ENCODE measurements at places on chromosomes 2 and 18.

GRCh38 chr2:219251656-219252055 lies 1.4 kb upstream of the TUBA4B start:
- no peak for DNase-seq

DNA sequence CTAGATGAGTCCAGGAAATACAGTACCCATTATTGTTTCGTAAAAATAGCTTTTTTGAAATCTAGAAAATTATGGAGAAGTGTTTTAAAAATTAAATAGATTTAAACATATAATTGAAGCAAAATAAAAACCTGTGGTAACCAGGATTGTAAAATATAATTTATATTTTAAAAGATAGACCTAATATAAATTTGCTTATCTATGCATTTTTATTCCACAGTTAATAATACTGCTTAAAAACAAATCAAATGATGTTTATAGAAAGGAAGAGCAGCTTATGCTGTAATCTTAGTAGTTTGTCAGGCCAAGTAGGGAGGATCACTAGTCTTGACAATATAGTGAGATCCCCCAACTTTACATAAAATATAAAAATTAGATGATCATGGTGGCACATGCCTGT lies 388.9 kb upstream of the CNTNAP5 start:
- DNase-seq: no peak

GRCh38 chr18:3692691-3693090 lies 242.7 kb downstream of the TGIF1 start:
- no peak for DNase-seq

- DNase-seq: no peak
Measured at GRCh38 chr2:217459680-217460405, 543.0 kb downstream of the TNS1 start.

- DNase-seq: no peak
Measured at GRCh38 chr18:75088622-75089211, 120.2 kb downstream of the PTGR3 start.

DNA sequence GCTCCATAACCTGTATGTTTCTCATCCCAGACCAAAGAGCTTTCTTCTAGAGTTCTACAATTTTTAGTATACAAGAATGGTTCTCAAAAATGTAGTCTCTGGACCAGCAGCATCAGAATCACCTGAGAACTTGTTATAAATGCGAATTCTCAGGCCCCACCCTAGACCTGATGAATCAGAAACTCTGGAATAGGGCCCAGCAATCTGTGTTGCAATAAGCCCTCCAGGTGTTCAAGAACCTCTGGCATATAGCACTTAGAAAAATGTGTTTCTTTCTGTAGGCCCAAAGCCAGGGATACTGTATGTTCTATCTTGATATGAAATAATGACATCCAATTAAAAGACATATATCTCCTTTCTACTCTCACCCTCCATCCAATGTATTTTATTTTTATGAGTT lies 10.4 kb downstream of the PAIP2B start:
- DNase-seq: no peak

DNA sequence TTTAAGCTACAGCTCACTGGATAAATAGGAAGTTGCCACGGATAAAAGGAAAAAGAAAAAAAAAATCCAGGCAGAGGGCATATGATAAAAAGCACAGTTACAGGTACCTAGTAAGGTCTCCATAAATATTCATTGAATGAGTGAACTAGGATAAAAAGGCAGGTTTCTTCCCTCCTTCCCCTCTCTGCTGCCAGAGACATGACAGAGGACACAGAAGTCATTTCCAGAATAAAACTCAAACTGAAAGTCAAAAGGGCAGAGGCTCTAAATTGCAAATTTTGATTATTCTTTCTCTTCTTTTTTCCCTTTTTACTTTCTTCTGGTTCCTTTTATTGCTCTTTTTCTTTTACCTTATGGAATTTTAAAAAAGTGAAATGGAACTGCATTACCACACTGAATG lies 7.7 kb downstream of the CD302 start:
- DNase-seq: no peak

GRCh38 chr2:96359310-96359709 lies 23.7 kb downstream of the NCAPH start:
- peak; percentile 33 for DNase-seq

GRCh38 chr2:64700133-64700809 lies 46.6 kb upstream of the SERTAD2 start:
- no peak for DNase-seq

- no peak for DNase-seq
Measured at GRCh38 chr2:107337209-107337898, 451.4 kb upstream of the ST6GAL2 start.

DNA sequence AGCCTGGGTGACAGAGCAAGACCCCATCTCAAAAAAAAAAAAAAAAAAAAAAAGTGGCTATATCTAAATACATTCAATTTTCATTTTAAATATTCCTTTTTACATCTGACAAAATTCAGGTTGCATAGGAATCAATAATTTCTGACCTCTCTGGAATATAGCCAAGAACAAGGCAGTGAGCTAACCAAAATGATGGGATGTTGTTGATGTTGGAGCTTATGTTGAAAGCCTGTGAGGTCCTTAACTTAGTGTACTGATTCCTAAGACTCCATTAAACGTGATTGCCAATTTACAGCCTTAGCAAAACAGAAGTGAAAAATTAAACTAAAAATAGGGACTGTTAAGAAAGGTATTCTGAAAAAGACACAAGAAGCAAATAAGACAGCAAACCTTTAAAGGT lies 109.6 kb downstream of the MEP1B start:
- DNase-seq: no peak

DNA sequence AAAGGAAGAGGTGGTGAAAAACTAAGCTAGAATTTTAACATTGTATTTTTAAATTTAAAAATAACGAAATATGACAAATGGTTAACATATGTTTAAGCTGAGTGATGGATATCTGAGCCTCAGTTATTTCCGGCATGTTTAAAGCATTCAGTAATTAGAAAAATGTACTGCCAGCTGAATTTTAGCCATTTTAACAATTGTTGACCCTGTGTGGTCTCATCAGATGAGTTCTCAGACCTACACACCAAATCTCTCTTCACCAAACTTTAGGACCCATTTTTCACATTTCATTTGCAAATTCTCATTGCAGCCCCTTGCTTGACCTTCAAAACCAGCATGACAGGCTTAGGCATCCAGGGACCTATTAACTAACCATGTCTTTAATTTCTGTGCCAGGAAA lies 91.5 kb upstream of the RGPD4 start:
- no peak for DNase-seq

DNA sequence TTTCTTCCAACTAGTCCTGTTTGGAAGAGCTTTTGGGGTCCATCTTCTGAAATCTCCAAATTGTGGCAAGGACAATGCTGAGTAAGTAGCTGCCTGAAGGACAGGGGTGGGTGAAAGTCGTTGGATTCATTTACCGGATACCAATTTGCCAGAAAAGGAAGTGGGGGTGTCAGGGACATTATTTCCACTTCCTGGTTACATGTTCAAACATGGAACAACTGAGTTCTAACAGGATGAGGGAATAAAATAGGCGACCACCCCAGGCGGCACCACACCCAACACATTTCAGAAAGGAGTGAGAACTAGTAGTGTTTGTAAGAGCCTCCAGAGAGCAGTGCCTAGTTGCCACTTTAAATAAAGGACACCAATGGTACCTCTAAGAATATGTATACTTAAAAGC lies 158.6 kb upstream of the SERTAD2 start:
- no peak for DNase-seq

- no peak for DNase-seq
Measured at GRCh38 chr2:104582471-104582870, 271.4 kb upstream of the POU3F3 start.
